A549 (cell line): ENCODE measurements at places on chromosomes 12 and 14.

DNA sequence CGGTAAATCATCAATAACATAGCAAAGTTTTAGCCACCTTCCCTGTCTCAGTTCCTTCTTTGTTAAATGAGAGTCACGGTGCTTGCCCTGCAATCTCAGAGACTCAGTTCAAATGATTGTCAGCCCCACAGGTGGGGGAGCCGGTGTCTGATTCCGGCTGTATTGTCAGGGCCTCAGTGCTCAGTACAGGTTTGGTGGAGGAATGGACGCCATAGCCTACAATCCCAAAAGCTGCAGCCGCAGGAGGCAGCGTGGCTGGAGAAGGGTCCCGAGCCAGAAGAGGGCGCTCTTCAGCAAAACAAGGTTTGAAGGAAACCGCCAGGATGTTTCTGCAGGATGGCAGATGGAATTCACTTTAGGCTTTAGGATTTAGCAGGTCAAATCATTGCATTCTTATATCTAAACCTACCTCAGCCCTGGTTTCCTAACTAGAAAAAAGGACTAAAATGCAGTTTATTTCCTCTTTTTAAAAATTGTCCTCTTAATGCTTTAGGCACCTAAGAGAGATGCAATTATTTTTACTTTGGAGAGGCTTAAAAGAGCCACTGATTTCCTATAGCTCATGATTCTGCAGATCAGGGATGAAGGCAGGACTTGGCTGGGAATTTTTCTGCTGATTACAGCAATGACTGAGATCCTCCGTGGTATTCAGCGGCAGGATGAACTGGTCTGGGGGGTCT is 29.2 kb downstream of the FOS start:
- peak; percentile 64 for DNase-seq

- no peak for DNase-seq
Observed at GRCh38 chr12:122174155-122174845, at the start of gene IL31. Gene IL31, minus strand, starts transcription at chr12:122174221. Its CDS starts 49 bp downstream, at chr12:122174172.

DNA sequence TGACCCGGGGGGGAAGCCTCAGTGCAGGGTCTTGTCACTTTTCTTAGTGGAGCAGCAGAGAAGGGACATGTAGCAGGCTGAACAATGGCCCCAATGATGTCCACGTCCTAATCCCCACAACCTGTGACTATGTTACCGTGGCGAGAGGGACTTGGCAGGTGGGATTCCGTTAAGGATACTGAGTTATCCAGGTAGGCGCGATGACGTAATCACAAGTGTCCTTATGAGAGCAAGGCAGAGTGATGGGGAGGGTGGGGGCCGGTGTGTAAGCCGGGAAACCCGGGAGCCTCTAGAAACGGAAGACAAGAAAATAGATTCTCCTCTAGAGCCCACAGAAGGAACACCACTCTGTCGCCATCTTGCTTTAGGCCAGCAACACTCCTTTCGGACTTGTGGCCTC is 4.4 kb downstream of the OTUB2 start:
- DNase-seq: no peak

DNA sequence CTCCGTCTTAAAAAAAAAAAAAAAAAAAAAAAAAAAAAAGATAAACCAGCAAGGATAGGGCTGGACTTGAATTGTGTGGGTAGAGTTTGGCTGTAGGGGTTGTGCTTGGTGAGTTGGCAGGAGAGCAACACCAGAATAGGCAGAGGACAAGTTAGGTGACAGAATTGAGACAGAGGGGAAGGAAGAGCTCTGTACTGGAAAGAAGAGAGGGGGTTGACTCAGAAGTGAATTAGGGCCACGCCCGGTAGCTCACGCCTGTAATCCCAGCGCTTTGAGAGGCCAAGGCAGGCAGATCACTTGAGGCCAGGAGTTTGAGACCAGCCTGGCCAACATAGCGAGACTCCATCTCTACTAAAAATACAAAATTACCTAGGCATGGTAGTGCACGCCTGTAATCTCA is 6.1 kb upstream of the TMEM30B start:
- DNase-seq: no peak

GRCh38 chr12:51953864-51954263 is 2.4 kb downstream of the ACVR1B start:
- no peak for DNase-seq

- DNase-seq: no peak
Observed at GRCh38 chr12:86435053-86435452, 178.9 kb upstream of the MGAT4C start.

GRCh38 chr12:109461049-109461845 is 15.9 kb downstream of the KCTD10 start:
- peak; percentile 45 for DNase-seq

GRCh38 chr12:53591301-53592206 is 34.6 kb downstream of the ATF7 start:
- no peak for DNase-seq

DNA sequence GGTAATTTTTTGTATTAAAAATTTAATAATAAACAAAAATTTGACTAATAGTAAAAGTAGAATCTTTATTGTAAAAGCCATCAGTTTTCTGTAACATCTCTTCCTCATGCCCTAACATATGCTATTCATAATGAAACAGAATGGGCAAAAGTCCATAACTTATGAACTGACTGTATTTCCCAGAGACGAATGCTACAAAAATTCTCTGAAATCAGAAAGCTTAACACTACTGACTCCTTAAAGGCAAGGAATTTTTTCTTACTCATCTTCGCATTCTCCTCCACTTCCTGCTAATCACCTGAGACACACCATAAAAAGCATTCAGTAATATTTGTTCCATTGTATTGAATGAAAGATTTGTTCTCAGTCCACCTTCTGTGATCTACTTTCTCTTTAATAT is 17.6 kb downstream of the MON2 start:
- no peak for DNase-seq

DNA sequence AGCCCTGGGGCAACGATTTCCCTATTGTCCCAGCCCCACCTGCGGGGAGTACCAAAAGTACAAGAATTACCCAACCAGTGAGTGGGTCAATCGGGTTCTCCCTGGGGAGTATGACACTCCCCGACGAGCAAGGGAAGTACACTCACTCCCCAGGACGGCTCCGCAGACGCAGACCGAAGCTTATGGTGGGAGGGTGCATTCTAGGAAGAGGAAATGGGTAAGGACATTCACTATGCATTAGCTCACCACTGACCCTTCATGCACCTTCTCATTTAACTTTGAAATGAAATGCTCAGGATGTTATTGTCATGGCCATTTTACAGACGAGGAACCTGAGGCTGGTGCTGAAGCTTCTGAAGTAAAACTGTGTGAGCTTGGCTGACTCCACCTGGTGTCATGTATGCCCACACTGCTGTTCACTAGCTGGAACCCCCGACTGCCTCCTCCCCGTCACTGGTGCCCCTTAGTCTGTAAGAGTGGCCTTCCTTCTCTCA is 45.8 kb upstream of the TMED10 start:
- no peak for DNase-seq

- no peak for DNase-seq
Observed at GRCh38 chr12:54700301-54700700, 52.1 kb upstream of the DCD start.

- no peak for DNase-seq
Observed at GRCh38 chr12:105109465-105110212, 2.1 kb downstream of the WASHC4 start.

GRCh38 chr14:73599499-73599898 is 7.8 kb downstream of the ACOT4 start:
- no peak for DNase-seq

DNA sequence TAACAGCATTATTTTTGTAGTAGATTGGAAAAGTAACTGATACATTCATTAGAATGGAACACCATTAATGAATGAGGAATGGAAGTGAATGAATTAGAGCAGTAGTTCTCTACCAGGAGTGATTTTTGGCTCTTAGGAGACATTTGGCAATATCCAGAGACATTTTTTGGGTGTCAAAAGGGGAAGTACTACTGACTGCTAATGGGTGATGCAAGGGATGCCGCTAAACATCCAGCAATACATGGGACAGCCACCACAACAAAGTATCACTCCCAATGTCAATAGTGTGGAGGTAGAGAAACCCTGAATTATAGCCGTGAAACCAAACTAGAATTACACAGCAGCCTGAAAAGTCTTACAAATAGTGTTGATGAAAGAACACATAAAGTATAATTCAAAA is 1.5 kb downstream of the CHURC1 start:
- no peak for DNase-seq

DNA sequence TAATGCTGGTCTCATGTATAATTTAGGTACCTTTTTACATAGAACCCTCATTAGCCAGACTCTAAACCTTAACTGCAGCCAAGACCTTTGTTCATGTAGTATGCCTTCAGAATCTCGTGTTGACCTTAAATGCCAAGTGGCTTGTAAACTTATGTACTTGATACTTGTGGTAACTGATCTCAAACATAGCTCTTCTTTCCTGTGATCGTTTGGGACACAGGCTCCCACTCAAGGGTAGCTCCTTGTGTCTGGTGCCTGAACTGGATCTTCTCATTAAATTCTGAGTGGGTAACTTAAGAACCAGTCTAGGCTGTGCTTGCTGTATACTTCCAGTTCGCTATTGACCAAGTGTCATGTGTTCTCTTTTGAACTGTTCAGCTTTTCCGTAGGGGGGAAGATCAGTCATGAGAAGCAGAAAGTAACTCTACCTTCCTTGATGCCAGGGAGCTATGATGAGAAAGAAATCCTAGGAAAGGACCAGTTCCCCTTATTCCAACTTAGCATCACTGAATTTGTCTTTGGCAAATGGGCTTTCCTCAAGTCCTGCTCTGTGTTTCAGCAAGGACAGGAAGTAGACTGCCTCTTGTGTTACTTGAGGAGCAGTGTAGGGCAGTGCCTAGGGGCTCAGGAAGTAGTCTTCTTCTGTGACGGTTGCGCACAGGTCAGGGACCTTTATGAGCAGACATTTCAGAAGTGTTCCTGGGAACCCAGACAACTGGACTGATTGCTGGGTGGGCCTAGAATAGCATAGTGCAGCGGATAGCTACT is 2.5 kb downstream of the LGALS3 start:
- no peak for DNase-seq

DNA sequence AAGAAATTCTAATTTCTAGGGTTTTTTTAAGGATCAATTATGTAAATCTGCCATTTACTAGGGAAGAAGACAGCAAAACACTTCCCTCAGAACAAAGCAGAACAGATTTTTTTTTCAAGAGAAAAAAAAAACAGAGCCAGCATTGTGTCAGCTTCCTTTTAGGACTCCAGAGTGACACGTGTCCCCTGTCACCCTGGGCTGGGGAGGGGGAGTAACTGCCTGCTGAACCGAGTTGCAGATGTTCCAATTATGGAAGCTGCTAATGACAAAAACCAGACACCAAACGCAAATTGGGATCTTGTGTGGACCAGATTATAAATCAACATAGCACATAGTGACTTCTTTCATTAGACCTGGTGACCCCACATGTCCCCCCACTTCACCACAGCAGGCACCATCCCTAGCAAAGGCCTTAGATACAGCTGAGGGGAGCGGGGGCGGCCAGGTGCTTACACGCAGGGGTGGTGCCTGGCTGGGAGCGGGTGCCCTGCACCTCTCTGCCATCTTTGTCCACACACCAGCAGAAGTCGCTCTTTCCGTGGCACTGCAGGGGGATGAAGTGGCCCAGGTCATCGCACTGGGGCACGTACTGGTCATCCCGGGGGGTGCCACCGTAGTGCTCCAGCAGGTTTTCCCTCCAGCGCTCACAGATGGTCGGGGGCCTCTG is 25.4 kb downstream of the RTRAF start:
- DNase-seq: no peak

DNA sequence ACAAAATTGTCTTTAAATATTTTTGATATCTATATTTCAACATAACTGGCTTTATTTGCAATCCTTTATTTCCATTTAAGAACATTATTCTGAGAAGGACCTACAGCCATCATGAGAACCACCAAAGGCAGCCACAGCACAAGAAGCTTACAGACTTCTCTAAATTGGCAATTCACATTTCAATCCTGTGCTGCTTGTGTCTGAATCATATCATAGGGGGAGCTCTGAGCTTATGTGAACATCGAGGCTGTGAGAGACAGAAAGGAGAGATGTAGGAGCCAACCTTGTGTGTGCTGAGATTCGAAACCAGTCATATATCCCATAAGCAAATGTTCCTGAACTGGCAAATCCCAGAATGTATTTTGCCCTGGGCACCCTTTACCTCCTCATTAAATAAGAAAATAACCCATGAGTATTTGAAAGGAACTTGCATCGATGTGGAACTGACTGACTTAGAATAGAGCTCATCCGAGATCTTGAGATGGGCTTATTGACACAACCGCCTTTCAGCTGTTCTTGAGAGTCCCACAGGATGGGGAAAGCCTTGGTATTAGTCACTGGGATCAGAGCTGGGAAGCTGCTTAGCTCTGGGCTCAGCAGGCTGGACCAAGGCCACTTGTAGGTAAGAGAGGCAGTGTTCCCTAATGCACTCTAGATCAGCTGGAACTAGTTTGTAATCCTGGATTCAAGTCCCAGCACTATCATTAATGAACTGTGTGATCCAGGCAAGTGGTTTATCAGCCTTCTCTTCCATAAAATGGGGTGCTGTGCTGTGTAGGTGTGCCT is 329.8 kb downstream of the CACNA1C start:
- no peak for DNase-seq

- no peak for DNase-seq
Observed at GRCh38 chr12:23209793-23210192, 584.8 kb downstream of the ETNK1 start.

- no peak for DNase-seq
Observed at GRCh38 chr12:46027172-46027571, 36.8 kb upstream of the SCAF11 start.

GRCh38 chr14:101560534-101561113 is 671 bp upstream of the DIO3 start:
- DNase-seq: no peak

DNA sequence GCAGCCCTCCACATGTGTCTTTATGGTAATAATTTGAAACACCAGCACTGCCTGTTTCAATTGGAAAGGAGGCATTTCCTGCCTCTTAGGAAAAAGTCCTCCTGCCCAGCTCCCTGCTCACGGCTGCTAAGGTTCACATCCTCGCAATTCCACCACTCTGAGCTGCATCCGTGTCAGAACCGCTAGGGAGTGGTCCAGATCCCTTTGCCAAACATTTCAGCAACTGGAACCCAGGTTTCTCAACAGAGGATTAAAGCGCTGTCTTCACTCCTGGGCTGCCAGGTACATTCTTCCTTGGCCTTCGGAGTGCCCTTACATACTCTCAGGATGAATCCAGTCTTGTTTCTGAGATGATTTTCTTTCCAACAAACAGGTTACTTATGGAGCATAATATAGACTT is 23.3 kb downstream of the C14orf132 start:
- no peak for DNase-seq

DNA sequence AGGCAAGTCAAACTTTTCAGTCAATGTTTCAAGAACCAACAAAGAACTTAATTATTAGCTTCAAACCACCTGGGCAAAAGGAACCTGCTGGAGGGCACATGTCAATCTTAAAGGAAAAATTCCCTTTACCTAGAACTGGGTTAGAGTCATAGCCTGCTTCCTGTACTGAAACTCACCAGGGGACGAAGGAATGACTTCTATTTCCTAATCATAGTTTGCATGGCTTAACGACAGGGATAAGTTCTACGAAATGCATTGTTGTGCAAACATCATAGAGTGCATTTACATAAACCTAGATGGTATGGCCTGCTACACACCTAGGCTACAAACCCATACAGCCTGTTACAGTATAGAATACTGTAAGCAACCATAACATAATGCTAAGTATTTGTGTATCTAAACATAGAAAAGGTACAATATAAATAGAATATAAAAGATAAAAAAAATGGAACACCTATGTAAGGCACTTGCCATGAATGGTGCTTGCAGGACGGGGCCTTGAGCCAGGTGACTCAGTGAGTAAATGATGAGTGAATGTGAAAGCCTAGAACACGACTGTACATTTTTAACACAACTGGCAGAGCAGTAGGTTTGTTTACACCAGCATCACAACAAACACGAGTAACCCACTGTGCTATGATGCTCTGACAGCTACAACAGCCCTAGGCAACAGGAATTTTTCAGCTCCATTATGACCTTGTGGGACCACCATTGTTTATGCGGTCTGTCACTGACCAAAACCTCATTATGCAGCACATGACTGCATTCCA is 234.9 kb upstream of the CAND1 start:
- DNase-seq: no peak
